ENCODE measurements at places on chromosomes 11 and 22.

GRCh38 chr11:119324189-119324588, 7.3 kb upstream of the MCAM start:
- DNase-seq: no peak

- no peak for DNase-seq
Observed at GRCh38 chr11:79082907-79083306, 357.9 kb downstream of the TENM4 start.

- no peak for DNase-seq
Observed at GRCh38 chr11:35021589-35021988, 105.2 kb downstream of the PDHX start.

GRCh38 chr11:68146704-68147474, 25.7 kb upstream of the CHKA start:
- DNase-seq: no peak

DNA sequence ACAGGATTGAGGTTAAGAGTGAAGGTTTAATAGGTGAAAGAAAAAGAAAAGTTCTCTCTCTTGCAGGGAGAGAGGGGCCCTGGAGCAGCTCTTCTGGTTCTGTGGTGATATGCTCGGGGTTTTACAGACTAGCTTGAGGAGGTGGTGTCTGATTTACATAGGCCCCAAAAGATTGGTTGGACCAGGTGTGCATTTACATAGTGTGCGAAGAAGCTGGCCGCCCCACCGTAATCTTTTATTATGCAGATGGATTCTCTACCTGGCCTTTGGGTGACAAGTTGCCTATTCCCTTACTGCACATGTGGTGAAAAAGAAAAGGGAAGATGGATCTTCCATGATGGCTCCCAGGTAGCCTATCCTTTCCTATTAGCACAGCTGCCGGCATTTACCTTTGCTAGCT, 219.9 kb upstream of the GRIA4 start:
- no peak for DNase-seq

GRCh38 chr11:66015936-66016792, 4.4 kb downstream of the CST6 start:
- no peak for DNase-seq

- DNase-seq: peak; percentile 88
Observed at GRCh38 chr11:72040491-72041363, 39.6 kb downstream of the NUMA1 start.

GRCh38 chr11:73347067-73347466, 29.1 kb upstream of the RELT start:
- no peak for DNase-seq

GRCh38 chr11:117413616-117414015, 86.0 kb downstream of the CEP164 start:
- no peak for DNase-seq

- DNase-seq: no peak
Observed at GRCh38 chr11:880447-880846, 30.2 kb downstream of the CHID1 start.

DNA sequence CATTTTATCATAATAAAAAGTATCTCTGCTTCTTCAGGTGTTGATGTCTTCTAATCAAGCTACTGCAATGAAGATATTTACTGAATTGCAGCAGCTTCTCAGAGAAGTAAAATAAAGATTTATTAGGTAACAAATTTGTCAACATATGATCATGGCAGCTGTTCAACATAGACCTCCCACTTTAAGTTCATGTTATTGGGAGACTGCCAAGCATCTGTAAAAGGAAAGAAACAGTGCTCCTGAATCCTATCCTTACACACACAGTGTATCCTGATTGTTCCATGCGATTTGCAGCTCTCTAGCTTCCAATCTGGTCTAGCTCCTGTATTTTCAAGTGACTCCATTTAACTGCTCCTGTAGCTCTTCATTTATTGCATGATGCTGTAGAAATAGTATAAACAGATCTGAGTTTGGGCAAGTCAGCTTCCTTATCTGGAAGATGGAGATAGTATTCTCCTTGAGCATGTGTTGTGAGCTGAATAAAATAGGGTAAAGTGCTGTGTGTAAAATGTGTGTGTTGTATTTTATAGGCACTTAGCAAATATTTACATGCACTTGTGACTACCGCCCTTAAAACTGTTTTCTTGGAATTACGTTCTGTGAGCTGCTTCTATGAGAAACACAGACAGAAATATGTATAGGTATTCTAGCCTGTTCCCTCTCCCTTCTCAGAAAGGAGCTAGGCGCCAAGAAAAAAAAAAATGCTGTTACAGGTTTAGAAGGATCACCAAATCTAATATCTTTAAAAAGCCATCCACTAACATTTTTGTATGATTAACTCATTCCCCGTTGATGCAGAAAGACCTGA, 290.6 kb downstream of the JRKL start:
- DNase-seq: no peak
